Hepatocyte (in vitro differentiated cells): ENCODE measurements at places on chromosomes 4 and X.

DNA sequence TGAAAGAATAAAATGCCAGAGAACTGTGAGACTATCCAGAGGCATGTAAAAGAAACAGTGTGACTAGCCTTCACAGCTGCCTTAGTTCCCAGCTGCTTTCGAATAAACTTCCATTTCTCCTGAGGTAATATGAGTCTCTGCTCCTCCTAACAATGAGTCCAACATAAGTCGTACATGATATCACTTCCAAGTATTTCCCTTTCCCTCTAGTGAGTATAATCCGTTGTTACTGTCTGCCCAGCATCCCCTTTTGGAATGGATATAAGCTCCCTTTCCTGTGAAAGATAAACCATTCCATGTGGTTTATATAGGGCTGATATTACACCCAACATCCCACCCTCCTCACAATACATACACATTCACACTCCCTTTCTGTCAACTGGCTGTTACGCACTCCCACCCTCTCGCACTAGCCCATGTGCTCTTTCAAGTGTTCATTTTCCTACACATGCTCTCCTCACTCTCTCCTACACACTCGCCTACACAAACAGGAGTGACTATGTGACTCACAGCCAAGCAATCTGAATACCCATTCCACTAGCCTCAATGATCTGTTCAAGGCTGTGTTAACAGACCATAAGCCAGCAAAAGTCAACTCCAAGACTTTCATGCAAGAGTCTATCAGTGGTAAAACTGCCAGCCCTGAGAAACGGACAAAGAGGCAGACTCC is 5.0 kb downstream of the NAF1 start:
- DNase-seq, result no peak

DNA sequence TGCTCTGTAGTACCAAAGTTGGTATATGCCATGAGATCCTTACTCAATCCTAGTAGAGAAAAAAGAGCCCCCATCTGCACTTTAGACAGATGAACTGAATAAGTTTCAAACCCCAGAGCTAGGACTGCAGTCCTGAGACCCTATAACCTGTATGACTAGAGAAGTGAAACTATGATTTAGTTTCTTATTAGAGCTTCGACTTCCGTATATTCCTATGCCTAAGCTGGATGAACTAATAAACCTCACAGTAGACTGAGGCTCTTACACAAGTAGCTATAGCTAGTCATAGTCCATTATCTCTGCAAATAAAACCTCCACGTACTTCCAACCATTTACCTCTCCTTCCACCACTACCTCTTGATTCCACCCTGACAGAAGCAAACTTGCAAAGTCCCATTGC is 6.3 kb upstream of the OTUD4 start:
- DNase-seq, result no peak

- DNase-seq, result no peak
Observed at GRCh38 chrX:153779891-153780677, 757 bp upstream of the SRPK3 start.

- no peak for DNase-seq
Observed at GRCh38 chr4:1035510-1035909, 24.1 kb downstream of the FGFRL1 start.

DNA sequence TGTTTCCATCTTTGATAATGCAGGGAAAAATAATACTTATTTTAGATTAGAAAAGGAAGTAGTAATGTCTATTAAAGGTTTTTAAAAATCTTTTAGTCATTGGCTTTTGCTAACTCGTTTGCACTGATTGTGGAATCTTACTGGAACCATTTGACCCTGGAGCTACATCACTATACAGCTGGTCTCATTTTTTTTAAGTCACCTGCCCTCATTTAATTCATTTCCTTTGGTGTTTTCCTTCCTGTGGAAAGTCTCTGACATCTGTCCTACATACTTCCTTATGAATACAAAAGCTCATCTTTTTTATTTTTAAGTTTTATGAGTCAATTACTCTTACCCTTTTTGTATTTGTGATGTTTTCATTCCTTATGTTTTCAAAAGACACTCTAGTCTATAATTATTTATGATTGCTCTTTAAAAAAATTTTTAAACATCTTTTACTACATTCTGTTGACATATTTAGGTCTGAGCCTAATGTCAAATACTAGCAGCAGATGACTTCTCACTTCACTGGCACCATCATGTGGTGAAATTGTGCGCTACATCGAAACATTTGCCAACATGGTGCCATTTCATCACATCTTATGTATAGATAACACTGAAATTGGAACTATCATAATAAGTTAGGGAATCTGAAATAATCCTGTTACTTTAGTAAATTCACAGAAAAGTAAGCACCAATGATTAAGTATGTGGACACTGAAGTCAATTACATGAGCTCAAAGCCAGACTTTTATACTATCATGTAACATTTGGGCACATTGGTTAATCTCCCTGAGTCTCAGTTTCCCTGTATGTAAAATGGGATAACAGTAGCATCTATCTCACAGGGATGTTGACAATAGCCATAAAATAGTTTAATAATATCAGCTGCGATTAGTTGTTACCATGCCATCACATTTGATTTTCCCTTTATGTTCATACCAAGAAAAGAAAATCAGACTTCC is 9.4 kb upstream of the MMAA start:
- DNase-seq, result peak; percentile 71

GRCh38 chr4:146520896-146521540 is 722 bp downstream of the SLC10A7 start:
- DNase-seq, result peak; percentile 69

DNA sequence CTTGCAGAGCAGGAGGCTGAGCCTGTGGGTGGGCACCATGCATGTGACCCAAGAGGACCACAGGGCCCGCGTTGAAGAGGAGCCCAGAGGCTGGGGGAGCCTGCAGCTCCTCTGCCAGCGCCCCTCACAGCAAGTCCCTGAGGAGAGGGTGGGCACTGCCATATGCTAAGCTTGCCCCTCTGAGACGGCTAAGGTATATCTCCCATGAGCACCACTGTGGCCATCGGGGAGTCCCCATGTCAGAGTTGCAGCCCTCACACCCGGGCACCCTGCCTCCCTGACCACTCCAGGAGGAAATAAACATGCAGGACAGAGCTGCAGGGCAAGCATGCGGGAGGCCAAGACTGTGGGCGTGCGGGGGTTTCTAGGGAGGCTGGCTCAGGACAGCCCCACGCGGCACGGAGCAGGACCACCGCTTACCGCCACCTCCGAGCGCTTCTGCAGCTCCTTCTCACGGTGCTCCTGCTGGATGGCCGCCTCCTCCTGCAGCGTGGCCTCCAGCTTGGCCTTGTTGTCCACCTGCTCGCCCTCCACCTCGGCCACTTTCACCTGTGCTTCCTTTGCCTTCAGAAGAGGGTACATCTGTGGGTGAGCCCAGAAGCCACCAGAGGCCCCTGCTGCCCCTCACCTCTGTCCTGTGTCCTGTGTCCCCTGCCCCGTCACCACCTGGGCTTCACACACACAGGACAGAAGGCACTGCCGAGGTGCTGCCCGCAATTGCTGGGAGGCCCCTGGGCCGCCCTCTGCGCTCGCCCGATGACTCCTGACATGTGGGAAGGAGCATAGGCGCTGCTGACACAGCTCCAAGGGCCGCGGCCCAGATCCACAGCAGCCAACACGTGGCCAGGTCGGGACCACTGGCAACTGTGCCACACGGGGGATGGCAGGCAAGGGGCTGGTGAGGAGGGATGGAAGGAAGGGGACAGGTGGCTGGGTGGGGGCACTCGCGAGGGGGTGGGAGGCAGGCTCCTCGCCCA is 29.8 kb downstream of the FGFR3 start:
- DNase-seq, result no peak

GRCh38 chrX:21295246-21295820 is 78.9 kb upstream of the CNKSR2 start:
- DNase-seq, result no peak

GRCh38 chr4:66691101-66691500 is 854.2 kb downstream of the CENPC start:
- DNase-seq, result no peak

DNA sequence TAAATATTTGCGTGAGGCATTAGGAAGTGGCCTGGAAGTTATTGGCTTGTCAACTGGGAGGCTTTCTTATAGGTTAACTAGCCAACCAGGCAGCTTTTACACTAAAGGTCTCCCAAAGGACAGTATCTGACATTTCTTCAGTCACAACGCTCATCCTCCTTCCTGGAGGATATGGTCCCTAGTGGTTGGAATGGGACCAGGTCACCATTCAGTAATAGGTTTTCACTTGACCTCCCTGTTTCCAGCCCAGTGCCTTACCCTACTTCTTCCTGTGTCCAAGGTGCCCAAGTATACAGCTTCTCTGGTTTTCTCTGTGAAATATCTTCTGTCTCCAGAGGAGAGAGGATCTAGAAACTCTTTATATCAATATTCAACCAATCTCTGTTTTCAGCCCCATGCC is 38.5 kb downstream of the RPS6KA3 start:
- no peak for DNase-seq

- no peak for DNase-seq
Observed at GRCh38 chr4:109184491-109184961, 117.9 kb downstream of the COL25A1 start.

GRCh38 chr4:131499141-131499873 is 1649.8 kb upstream of the PCDH10 start:
- peak; percentile 8 for DNase-seq

GRCh38 chrX:119482041-119482440 is 13.8 kb downstream of the SLC25A5 start:
- no peak for DNase-seq

GRCh38 chr4:1766106-1767060 is 26.7 kb upstream of the FGFR3 start:
- DNase-seq, result peak; percentile 69

DNA sequence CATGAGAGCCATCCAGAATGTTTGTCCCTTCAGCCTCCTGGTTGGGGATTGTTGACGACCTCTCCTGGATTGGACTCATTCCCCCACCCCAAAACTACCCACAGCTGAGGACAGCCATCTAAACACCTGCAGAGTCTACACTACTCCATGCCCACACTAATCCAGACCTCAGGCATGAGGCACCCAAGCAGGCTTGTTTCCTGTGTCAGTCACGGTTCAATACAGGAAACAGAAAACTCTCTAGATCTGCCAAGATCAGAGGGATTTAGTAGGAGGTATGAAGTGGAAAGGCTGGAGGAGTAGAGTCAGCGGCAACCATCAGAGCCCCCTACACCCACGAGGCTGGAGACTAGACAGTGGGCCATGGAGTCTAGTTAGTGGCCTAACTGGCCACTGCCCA is 37.7 kb downstream of the HAND2 start:
- DNase-seq, result no peak

- no peak for DNase-seq
Observed at GRCh38 chr4:20443015-20443805, 191.5 kb downstream of the SLIT2 start.

DNA sequence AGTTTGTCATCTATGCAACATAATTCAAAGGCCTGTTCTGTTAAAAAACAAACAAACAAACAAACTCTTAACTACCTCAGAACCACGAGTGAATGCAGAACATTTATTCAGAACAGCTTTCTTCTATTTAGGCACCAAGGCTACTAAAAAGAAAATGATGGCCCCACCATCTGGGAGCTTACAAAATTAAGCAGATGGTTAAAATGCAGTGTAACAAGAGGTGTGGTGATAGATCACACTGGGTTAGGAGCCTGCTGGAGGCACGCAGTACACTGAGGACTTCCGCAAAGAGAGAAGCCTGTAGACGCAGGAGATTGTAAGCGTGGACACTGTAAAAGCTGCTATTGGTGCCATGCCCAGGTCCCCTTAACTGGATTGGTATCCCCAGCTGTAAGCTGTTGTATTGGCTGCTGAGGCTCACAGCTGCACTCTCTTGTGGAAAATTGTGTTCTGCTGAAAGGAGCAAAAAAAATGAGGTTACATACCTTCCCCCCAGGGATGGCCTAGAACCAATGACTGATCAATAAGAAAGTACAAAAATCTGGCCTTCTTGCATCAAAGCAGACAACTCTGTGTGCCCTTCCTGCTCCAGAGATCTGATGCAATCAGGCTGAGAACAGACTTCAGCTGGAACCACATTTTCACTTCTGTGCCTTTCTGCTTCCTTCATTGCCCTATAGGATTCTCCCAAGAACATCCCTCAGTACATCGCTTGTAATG is 60.0 kb downstream of the SHROOM3 start:
- DNase-seq, result no peak

GRCh38 chr4:181061787-181062186 is 1181.4 kb upstream of the TENM3 start:
- DNase-seq, result no peak

DNA sequence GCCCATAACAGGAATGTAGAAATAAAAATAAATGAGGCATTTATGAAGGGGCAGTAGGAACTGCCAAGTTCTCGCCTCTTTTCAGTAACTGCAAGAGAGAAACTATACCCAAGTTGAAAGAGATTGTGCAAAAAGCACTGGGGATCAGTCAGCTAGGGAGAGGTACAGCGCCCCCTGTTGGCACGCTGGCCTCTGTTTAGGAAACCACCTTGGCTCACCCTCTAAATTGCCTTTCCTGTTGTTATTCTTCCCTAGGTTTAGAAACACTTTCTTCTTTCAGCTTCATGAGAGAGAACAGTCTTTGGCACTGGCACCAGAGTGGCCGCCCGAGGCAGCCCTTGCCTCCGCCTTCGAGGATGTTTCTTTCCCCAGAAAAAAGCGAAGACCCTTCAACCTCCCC is 348.5 kb downstream of the MID1IP1 start:
- peak; percentile 80 for DNase-seq

DNA sequence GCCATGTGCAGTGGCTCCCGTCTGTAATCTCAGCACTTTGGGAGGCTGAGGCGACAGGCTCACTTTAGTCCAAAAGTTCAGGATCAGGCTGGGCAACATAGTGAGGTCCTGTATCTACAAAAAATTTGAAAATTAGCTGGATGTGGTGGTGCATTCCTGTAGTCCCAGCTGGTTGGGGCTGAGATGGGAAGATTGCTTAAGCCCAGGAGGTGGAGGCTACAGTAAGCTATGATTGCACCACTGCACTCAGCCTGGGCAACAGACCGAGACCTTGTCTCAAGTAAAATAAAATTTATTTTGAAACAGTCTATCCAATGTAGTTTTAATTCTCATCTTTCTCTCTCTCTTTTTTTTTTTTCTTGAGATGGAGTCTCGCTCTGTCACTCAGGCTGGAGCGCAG is 21.1 kb downstream of the RBM10 start:
- peak; percentile 2 for DNase-seq

GRCh38 chr4:23097251-23097650 is 404.5 kb downstream of the GBA3 start:
- no peak for DNase-seq

DNA sequence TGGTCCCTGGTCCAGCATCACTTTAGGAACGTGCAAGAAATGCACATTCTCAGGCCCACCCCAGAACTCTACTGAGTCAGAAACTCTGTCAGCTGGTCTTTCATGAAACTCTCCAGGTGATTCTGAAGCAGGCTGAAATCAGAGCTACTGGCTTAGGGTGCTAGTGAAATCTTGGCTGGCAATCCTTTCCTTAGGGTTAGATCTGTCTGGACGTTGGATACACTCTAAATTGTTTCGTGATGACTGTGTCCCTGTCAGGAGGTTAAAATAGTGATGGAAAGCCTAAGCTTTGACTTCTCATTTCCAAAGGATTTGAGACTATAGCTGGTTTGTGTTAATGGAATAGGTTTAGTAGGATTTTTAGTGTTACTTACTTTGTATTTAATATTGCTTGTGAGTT is 99.1 kb downstream of the ARHGAP10 start:
- peak; percentile 21 for DNase-seq
